ENCODE measurements at places on chromosomes 2 and 18. TPM values are rescaled to one million over a fixed set of nuclear protein-coding genes. Genes with fewer than 3 reads are reported as not detected.

Gene HTR2B
- not detected for total RNA-seq

Gene ACTR3
- total RNA-seq = 452 TPM

Gene APCDD1
- total RNA-seq = not detected

Gene ADRA2B
- 0.21 TPM for total RNA-seq

Gene FKBP7
- total RNA-seq = 4.9 TPM

Gene MYO1B
- 21.1 TPM for total RNA-seq

Gene NT5DC4
- total RNA-seq = not detected

- H3K27me3 ChIP-seq = peaks cover 4% of the 10 kb centered on the region
- no peaks in the 10 kb centered on the region for H3K36me3 ChIP-seq
- no peaks in the 10 kb centered on the region for H3K4me1 ChIP-seq
- no peak for DNase-seq
- no peak overlapping the region for H3K27ac ChIP-seq
- H3K4me3 ChIP-seq = no peak overlapping the region
Measured at GRCh38 chr2:98252038-98252773, 94.0 kb upstream of the CNGA3 start.

DNA sequence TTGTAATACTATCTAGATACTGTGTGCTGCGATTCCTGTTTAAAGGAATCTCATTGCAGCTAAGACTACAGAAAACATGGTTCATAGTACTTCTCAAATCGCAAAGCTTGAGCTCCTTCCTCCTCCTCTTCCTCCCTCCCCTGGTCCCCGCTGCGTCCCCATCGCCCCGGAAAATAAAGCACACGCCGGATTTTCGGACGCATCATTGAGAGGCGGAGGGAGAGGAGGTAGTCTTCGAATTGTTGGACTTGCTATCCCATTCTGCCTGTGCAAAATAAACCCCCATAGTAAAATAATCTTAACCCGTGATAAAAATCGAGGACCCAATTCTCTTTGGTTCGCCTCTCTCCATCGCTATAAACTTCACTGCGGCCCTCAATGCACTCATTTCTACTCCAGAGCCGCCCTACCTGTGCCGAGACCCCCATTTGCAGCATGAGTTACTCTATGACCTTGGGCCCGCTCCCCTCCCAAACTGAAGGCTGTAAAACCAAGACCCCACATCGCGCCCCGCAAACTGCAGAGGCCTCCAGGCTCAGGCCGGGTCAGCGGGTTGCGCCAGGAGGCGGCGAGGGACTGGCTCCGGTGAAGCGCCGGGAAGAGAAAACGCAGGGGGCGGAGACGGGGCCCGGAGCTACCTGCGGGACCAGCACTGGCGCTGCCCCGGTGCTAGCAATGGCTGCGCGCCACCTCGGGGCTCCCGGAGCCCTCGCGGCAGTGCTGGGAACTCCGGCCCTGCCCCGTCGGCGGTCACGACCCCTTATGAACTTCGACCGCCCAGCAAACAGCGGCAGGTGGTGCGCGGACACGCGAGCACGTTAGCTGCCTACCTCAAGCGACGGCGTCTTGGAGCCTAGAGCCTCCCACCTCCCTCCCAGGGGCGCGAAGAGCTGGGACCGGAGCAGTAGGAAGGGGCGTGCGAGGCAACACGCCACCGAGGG, 649 bp downstream of the ESCO1 start:
- no peaks in the 10 kb centered on the region for H3K27me3 ChIP-seq
- peak overlapping the region; percentile 94 for H3K4me3 ChIP-seq
- peak; percentile 76 for DNase-seq
- peak overlapping the region; percentile 95 for H3K27ac ChIP-seq
- H3K4me1 ChIP-seq = peaks cover 26% of the 10 kb centered on the region

DNA sequence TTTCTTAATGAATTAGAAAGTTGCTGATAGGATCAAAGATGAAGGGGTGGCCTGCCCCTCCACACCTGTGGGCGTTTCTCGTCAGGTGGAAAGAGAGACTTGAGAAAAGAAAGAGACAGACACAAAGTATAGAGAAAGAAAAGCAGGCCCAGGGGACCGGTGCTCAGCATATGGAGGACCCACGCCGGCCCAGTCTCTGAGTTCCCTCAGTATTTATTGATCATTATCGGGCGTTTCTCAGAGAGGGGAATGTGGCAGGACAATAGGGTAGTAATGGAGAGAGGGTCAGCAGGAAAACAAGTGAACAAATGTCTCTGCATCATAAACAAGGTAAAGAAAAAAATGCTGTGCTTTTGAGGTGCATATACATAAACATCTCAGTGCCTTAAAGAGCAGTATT, 144.3 kb downstream of the CCDC102B start:
- no peaks in the 10 kb centered on the region for H3K27me3 ChIP-seq
- no peaks in the 10 kb centered on the region for H3K36me3 ChIP-seq
- H3K4me3 ChIP-seq = no peak overlapping the region
- DNase-seq = no peak

DNA sequence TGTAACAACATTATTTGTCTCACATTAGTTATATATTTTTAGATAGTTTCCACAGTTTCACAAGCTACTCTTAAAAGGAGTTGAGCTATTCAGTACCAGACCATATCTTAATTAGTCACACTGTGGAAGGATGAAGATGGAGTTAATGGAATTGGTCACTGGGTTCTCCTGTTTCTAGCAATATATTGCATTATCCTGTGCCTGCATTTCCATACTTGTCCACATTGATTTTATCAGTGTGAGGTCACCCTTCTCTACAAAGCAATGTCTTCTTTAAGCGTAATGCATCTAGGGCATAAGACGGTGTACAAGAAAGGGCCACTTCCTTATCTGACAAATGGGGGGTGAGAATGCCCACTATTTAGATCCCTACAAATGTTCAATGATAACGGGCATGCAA, 216.8 kb upstream of the TANK start:
- H3K36me3 ChIP-seq = no peaks in the 10 kb centered on the region
- H3K27ac ChIP-seq = no peak overlapping the region
- no peak overlapping the region for H3K4me3 ChIP-seq
- no peaks in the 10 kb centered on the region for H3K27me3 ChIP-seq
- DNase-seq = no peak
- H3K4me1 ChIP-seq = peaks cover 16% of the 10 kb centered on the region

- peaks cover 19% of the 10 kb centered on the region for H3K27me3 ChIP-seq
- no peaks in the 10 kb centered on the region for H3K4me1 ChIP-seq
- H3K4me3 ChIP-seq = no peak overlapping the region
- no peaks in the 10 kb centered on the region for H3K36me3 ChIP-seq
Measured at GRCh38 chr2:30127016-30127893, 19.6 kb upstream of the YPEL5 start.

DNA sequence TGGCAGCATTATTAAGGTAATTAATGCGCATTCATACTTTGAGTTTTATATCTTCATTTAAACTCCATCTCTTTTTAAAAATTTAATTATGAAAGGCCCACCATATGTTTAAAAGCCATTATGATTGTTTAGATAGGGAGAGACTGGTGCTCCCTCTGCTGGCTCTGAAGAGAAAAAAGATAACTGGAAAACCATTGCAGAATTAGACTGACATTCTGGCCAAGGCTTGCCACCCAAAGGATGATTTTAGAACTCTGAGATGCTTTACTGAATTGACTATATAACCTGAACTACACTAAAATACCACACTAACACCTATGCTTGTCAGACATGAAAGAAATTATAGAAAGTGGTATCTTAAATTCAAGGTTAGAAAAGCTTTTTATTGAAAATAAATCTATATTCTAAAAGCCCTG, 127.6 kb upstream of the SPOPL start:
- no peaks in the 10 kb centered on the region for H3K27me3 ChIP-seq
- no peak overlapping the region for H3K27ac ChIP-seq
- H3K4me3 ChIP-seq = no peak overlapping the region

DNA sequence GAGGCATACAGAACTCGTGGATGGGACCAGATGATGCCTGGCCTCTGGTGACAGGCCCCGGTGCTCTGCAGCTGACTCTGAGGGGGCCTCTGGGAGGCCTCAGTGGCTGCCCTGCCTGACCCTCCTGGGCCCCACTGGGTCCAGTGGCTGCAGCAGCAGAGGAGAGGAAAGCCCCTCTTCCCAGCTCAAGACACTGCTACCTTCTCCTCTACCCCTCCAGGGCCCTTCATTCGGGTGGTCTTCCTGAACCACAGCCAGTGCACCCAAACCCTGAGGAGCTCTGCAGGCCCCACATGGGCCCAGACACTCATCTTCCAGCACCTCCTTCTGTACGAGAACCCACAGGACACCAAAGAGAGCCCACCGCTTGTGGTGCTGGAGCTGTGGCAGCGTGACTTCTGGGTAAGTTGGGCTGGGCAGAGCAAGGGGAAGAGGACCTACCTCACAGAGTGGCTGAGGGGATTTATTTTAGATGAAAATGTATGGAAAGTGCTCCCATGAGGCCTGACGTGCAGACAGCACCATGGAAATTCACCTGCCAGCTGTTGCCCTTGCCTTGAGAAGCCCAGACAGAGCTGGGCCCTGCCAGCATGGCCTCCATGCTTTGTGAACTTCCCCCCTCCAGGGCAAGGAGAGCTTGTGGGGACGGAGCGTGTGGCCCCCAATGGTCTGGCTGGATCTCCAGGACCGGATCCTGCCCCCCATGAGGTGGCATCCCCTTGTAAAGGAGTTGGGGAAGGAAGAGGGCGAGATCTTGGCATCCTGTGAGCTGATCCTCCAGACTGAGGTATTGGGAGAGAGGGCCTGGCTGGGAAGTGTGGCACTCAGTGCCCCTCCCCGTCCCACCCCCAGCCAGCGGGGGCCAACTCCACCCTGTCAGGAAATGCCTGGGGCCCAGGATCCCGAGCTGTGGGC, 46.3 kb downstream of the LMAN2L start:
- H3K4me3 ChIP-seq = no peak overlapping the region
- H3K4me1 ChIP-seq = no peaks in the 10 kb centered on the region
- H3K27ac ChIP-seq = no peak overlapping the region
- no peaks in the 10 kb centered on the region for H3K27me3 ChIP-seq

- no peak overlapping the region for H3K4me3 ChIP-seq
- no peaks in the 10 kb centered on the region for H3K4me1 ChIP-seq
- no peaks in the 10 kb centered on the region for H3K27me3 ChIP-seq
- peaks cover 11% of the 10 kb centered on the region for H3K36me3 ChIP-seq
- no peak overlapping the region for H3K27ac ChIP-seq
- DNase-seq = no peak
Measured at GRCh38 chr18:49335677-49336076, 124.8 kb downstream of the DYM start.

DNA sequence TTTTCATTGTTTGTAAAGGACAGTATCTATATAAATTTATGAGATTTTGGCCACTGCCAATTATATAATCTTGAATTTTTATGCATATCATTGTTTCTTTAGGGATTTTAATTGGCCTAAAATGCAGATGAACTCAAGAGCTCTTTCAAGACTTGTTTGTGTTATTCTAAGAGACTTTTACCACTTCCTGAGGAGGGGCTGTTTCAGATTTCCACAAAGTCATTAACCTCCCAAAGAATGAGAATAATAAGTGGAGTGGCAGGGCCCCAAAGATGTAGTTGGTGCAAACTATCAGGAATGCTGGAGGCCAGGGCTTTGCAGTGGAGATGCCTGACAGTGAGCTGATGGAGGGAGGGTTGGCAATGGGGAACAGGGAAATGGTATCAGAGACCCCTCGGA, 15.5 kb upstream of the ACVR1 start:
- H3K4me1 ChIP-seq = peaks cover 50% of the 10 kb centered on the region
- H3K27me3 ChIP-seq = no peaks in the 10 kb centered on the region
- DNase-seq = no peak
- peaks cover 23% of the 10 kb centered on the region for H3K36me3 ChIP-seq
- peak overlapping the region; percentile 60 for H3K4me3 ChIP-seq
